ENCODE measurements at places on chromosomes 1 and 21.

GRCh38 chr1:160781186-160781766 lies 14.7 kb upstream of the LY9 start:
- no peak for DNase-seq

DNA sequence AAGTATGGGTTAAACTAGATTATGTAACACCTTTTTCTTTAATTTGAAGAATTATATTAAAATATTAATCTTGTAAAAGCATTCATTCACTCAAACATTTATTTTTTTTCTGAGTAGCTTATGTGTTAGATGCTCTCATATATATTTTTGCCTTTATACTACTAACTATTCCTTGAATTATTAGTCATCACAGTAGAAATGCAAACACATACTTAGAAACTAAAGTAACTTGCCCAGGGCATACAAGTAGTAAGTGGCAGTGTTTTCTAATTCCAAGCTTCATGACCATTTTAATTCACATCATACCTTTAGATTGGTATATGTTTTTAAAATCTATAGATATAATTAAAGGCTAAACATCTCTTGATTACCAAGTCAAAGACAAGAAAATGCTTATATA lies 1271.0 kb downstream of the BRINP3 start:
- no peak for DNase-seq

GRCh38 chr1:919271-919872 lies 4.4 kb upstream of the SAMD11 start:
- DNase-seq: no peak

DNA sequence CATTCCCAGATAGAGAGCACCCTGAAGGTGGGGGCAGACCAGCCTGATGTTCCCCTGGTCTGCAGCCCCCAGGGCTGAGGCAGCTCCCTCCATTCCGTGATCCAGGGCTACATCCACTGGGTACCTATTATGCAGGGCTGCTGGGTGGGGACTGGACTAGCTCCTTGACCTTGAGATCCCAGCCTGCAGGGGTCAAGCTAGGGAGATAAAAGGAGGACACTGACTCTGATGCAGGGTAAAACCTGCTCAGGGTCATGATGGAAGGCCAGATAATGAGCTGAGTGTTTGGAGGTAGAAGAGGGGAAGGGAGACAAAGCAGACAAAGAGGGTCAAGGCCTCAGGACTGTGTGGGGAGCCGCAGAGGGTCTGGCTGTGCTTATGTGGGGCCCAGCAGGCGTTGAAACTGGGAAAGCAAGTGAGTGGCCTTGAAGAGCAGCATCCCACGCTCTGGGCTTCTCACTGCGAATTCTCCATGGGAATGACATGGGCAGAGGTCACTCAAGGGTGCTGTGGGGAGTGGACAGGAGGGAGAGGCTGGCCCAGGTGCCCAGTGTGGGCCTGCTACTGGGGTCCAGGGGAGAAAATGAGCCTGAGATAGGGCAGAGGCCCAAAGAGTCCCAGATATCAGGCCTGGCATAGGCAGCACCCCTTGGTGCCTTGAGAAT lies 9.7 kb downstream of the FOXO6 start:
- DNase-seq: no peak
